ENCODE measurements at places on chromosomes 7 and 10. TPM values are rescaled to one million over a fixed set of nuclear protein-coding genes. Genes with fewer than 3 reads are reported as not detected.

DNA sequence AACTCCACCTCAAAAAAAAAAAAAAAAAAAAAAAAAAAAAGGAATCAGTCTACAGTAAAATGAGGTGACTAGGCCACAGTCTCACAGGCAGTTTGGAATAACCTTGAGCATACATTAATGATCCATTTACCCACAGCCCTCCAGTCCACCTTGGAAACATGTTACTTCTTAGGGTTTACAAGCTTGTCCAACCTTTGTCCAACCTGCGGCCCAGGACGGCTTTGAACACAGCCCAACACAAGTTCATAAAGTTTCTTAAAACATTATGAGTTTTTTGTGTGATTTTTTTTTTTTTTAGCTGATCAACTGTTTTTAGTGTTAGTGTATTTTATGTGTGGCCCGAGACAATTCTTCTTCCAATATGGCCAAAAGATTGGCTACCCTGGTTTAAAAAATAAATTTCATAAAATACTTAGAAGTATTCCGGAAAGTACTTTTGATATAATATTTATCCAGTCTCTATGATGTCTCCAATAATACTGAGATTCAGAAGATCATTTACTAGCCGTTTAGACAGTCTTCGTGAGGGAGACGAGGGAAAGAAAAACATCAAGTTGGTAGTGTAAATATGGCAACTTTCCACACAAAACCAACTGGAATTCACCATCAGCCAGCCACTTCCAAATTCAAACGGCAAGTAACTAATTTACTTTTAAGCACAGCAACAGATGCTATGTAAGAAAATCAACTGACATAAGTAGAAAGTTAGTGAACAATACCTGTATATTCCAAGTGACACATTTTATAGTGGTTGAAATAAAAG is 9.9 kb downstream of the BAZ1B start:
- peaks cover 94% of the 10 kb centered on the region for H3K36me3 ChIP-seq
- no peak overlapping the region for H3K4me3 ChIP-seq
- no peak overlapping the region for H3K27ac ChIP-seq
- no peaks in the 10 kb centered on the region for H3K4me1 ChIP-seq
- H3K27me3 ChIP-seq, result no peaks in the 10 kb centered on the region
- DNase-seq, result no peak

DNA sequence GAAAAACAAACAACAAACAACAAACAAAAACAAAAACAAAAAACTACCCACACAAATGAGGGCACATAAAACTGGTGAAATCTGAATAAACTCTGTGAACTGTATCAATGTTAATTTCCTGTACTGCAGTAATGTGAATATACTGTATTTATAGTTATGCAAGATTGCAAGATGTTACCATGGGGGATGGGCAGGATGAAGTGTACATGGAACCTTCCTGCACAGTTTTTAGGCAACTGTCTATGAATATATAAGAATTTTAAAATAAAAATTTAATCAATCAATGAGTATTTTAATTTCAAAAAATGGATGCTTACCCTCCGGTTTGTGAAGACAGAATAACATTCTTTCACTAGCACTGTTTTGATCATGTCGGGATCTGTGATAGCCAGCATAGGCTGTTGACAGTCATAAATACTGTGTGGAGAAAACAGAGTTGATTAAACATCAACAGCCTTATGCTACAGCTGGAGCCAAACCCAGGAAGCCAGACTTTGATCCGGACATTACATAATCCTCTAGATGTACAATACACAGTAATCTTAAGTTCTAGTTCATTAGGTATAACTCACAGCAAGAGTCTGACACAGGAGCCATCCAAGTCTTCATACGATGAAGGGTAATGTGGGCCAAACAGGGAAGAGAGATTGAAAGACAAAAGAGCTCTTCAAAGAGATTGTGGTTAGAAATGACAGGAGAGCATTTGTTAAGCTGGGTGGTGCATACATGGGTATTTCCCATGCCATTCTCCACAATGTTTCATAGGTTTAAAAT is 14.8 kb downstream of the CYP3A7 start:
- no peaks in the 10 kb centered on the region for H3K4me1 ChIP-seq
- no peak overlapping the region for H3K27ac ChIP-seq
- no peak overlapping the region for H3K4me3 ChIP-seq

- no peaks in the 10 kb centered on the region for H3K27me3 ChIP-seq
- peak; percentile 94 for DNase-seq
- H3K4me1 ChIP-seq, result peaks cover 21% of the 10 kb centered on the region
- no peak overlapping the region for H3K4me3 ChIP-seq
- H3K36me3 ChIP-seq, result no peaks in the 10 kb centered on the region
These were observed 32.2 kb upstream of the COL13A1 start for GRCh38 chr10:69769395-69769992.

- no peaks in the 10 kb centered on the region for H3K4me1 ChIP-seq
- DNase-seq, result no peak
- H3K27me3 ChIP-seq, result no peaks in the 10 kb centered on the region
- no peak overlapping the region for H3K27ac ChIP-seq
- no peaks in the 10 kb centered on the region for H3K36me3 ChIP-seq
These were observed 175.5 kb downstream of the SFMBT2 start for GRCh38 chr10:7235376-7235775.

- H3K4me3 ChIP-seq, result no peak overlapping the region
- no peaks in the 10 kb centered on the region for H3K36me3 ChIP-seq
- no peaks in the 10 kb centered on the region for H3K4me1 ChIP-seq
- H3K27me3 ChIP-seq, result no peaks in the 10 kb centered on the region
These were observed 65.6 kb downstream of the NOD1 start for GRCh38 chr7:30412782-30413504.

DNA sequence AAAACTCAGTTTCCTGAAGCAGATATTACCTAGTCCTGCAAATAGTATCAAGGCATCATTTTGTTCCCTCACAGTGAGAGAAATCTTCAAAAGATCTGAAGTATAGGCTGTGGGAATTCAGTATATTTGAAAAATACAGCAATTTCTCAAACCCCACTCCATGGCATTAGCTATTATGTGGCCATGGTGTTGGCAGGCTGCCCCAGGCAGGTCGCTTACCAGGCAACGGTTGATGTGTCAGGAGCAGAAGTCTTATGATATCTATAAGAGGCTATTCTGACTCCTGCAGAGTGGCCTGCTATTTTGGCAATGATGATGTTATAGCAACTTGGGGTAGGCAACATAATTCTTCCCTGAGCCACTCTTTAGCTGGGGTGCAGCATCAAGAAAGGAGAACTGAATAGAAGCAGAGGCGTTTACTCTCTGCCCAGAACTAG is 187.9 kb downstream of the PLXDC2 start:
- H3K36me3 ChIP-seq, result no peaks in the 10 kb centered on the region
- no peak overlapping the region for H3K27ac ChIP-seq
- no peaks in the 10 kb centered on the region for H3K27me3 ChIP-seq
- no peaks in the 10 kb centered on the region for H3K4me1 ChIP-seq

- no peak overlapping the region for H3K27ac ChIP-seq
- H3K27me3 ChIP-seq, result no peaks in the 10 kb centered on the region
- H3K36me3 ChIP-seq, result no peaks in the 10 kb centered on the region
These were observed 73.2 kb downstream of the GPR37 start for GRCh38 chr7:124692425-124692824.

- no peak for DNase-seq
- H3K36me3 ChIP-seq, result peaks cover 9% of the 10 kb centered on the region
- no peak overlapping the region for H3K4me3 ChIP-seq
- H3K27ac ChIP-seq, result no peak overlapping the region
- H3K4me1 ChIP-seq, result no peaks in the 10 kb centered on the region
These were observed 68.6 kb downstream of the DYNC2I1 start for GRCh38 chr7:158924956-158925355.

GRCh38 chr10:102312683-102313082 is 67.4 kb downstream of the GBF1 start:
- peaks cover 42% of the 10 kb centered on the region for H3K4me1 ChIP-seq
- H3K27me3 ChIP-seq, result no peaks in the 10 kb centered on the region
- H3K36me3 ChIP-seq, result peaks cover 5% of the 10 kb centered on the region

- no peaks in the 10 kb centered on the region for H3K36me3 ChIP-seq
- H3K27me3 ChIP-seq, result no peaks in the 10 kb centered on the region
- H3K27ac ChIP-seq, result no peak overlapping the region
- H3K4me3 ChIP-seq, result no peak overlapping the region
- no peaks in the 10 kb centered on the region for H3K4me1 ChIP-seq
- peak; percentile 51 for DNase-seq
These were observed 236.8 kb downstream of the FRMD4A start for GRCh38 chr10:14093730-14094484.

GRCh38 chr10:130804281-130804680 is 507.2 kb downstream of the TCERG1L start:
- H3K27me3 ChIP-seq, result no peaks in the 10 kb centered on the region
- H3K4me1 ChIP-seq, result no peaks in the 10 kb centered on the region
- no peak for DNase-seq
- no peak overlapping the region for H3K4me3 ChIP-seq
- no peaks in the 10 kb centered on the region for H3K36me3 ChIP-seq

DNA sequence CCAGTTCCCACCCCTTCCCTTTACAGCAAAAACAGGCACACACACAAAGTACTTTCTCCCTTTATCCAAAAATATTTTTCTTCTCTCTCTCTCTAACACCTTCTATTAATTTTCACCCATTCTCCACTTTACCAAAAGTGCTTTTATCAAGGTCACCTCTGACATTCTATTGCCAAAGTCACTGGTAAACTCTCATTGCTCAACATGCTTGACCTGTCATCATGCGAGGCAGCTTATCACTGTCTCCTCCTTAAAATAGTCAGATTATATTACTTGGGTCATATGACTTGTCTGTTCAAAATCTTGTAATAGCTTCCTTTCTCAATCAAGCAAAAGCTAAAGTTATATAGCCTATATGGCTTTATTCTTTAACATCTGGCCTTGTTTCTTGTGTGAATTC is 28.6 kb downstream of the MACC1 start:
- DNase-seq, result no peak
- H3K27ac ChIP-seq, result no peak overlapping the region
- H3K4me3 ChIP-seq, result no peak overlapping the region
- no peaks in the 10 kb centered on the region for H3K27me3 ChIP-seq
- peaks cover 9% of the 10 kb centered on the region for H3K4me1 ChIP-seq
- no peaks in the 10 kb centered on the region for H3K36me3 ChIP-seq

DNA sequence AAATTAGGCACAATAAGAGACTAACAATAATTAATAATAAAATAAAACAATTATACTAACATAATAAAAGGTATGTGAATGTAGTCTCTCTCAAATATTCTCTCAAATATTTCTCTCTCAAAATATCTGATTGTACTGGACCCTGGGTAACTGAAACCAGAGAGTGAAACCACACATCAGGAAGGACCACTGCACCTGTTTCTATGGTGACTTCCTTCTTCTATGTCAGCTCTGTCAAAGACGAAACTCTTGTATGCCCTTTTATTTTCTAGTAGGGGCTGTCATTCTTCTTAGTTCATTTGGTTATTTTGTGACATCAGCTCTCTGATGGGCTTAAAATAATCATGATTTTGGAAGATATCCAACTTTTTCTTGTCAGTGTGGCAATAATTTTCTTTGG is 428.0 kb upstream of the TPK1 start:
- no peak overlapping the region for H3K27ac ChIP-seq
- H3K36me3 ChIP-seq, result no peaks in the 10 kb centered on the region
- H3K4me3 ChIP-seq, result no peak overlapping the region
- no peaks in the 10 kb centered on the region for H3K27me3 ChIP-seq

DNA sequence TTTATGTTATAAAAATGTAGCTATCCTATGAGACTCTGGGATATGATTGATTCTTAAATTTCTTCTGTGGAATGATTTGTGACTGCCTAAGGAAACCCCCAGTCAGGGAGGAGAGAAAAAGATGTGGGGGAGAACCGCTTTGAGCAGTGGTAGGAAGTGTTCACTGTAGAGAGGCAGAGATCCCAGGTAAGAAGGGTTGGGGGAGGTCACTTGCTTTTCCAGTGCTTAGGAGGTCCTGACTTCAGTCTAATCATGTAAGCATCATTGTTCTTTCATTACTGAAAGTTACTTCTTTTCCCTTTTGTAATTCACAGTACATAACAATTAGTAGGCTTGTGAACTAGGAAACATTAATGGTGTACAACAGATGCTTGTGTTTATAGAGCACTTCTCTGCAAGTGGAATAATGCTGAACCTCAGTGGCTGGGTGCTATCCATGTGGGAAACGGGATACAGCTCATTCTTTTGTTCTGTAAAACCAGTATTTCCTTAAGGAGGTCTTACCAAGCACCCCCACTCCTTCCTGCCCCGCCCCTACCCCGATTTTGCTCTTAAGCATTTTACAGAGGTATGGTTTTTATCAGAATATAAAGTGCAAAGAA is 165.4 kb downstream of the ST7 start:
- no peaks in the 10 kb centered on the region for H3K27me3 ChIP-seq
- no peak for DNase-seq
- H3K4me3 ChIP-seq, result no peak overlapping the region
- peaks cover 15% of the 10 kb centered on the region for H3K4me1 ChIP-seq
- no peak overlapping the region for H3K27ac ChIP-seq
- no peaks in the 10 kb centered on the region for H3K36me3 ChIP-seq

- H3K27ac ChIP-seq, result no peak overlapping the region
- DNase-seq, result no peak
- H3K27me3 ChIP-seq, result no peaks in the 10 kb centered on the region
- H3K4me1 ChIP-seq, result peaks cover 28% of the 10 kb centered on the region
- H3K36me3 ChIP-seq, result no peaks in the 10 kb centered on the region
These were observed 21.7 kb upstream of the MACC1 start for GRCh38 chr7:20238754-20239324.

DNA sequence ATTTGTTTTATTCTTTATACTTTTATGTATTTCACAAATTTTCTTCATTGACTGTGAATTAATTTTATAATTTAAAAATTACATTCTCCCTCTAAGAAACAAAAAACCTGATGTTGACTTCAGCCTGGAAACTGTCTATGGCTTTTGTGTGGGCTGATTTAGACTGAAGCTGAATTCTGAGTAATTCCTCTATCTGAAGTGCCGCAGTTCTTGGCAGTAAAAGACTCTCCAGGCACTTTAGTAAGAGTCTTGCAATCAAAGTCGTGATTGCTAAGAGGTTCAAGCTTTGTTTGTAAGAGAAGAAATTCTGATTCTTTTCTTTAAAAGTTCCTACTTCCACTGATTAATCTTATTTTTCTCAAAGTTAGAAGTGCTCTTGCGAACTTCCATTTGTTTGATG is 3.4 kb upstream of the CEP41 start:
- no peak overlapping the region for H3K4me3 ChIP-seq
- DNase-seq, result no peak
- peaks cover 14% of the 10 kb centered on the region for H3K4me1 ChIP-seq
- no peak overlapping the region for H3K27ac ChIP-seq
- H3K27me3 ChIP-seq, result no peaks in the 10 kb centered on the region

Gene ENTPD7
- total RNA-seq, result 18.4 TPM

Gene ADRA2A
- 0.53 TPM for total RNA-seq

Gene PNLIPRP2
- total RNA-seq, result not detected

Gene LRRC61
- not detected for total RNA-seq

Gene TEX47
- total RNA-seq, result not detected

Gene HOXA6
- total RNA-seq, result not detected

Gene KCP
- not detected for total RNA-seq

Gene PDE1C
- total RNA-seq, result not detected

Gene NPTX2
- total RNA-seq, result 138 TPM

Gene HNRNPH3
- 19.2 TPM for total RNA-seq

Gene PITX3
- total RNA-seq, result not detected

Gene UMAD1
- total RNA-seq, result 19.3 TPM

Gene CRHR2
- total RNA-seq, result not detected

Data from SJSA1 (cell line).